Ammon's horn (tissue), 1 donor: ENCODE measurements at places on chromosomes 7 and 10.
A peak's percentile ranks its signal among the peaks of the same experiment; 100 is the strongest.

GRCh38 chr7:5382281-5382892, 41.2 kb downstream of the TNRC18 start:
- DNase-seq, result peak; percentile 45

DNA sequence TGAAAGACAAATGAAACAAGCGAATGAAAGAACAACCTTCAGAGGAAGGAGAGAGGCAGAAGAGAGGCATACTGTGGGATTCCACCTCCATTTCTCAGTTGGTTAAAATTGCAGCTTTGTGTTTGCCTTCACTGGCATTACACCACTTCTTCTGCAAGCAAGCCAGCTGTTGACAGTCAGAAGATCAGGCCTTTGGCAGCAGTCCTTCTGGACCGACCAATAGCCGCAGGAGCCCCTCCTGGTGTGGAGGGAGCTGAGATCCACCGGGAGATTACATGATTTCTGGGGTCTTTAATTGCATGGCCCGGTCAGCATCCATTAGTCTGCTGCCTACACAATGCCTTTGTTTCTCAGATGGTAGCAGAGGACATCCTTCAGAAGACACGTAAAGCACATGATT, 206.7 kb downstream of the ADAM12 start:
- DNase-seq, result no peak

DNA sequence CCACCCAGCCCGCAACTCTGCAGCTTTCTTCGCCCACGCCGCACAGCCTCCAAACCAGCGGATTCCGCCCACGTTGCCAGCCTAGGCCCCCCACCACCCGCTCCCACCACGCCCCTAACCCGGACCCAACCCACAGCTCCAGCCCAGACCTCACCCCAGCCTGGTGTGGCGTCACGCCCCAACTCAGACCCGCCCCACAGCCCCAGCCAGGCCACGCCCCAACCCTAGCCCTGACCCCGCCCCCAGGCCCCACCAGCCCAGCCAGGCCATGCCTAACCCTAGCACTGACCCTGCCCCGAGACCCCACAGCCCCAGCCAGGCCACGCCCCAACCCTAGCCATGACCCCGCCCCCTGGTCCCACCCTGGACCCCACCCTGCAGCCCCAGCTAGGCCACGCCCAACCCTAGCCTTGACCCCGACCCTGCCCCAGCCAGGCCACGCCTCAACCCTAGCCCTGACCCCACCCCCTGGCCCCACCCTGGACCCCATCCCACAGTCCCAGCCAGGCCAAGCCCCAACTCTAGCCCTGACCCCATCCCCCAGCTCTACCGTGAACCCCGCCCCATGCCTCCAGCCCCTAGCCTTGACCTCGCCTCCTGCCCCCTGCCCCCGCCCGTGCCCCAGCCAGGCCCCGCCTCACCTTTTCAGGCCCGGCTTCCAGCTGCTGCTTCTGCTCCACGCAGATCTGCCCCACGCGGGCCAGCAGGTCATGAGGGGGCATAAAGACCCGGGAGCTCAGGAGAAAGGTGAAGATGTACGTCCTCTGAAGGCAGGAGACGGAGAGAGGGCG, 64.0 kb downstream of the RASGEF1A start:
- no peak for DNase-seq

GRCh38 chr10:4170633-4171314, 385.8 kb upstream of the KLF6 start:
- no peak for DNase-seq

- no peak for DNase-seq
These were observed 19.9 kb upstream of the ATOH7 start for GRCh38 chr10:68251625-68252495.

DNA sequence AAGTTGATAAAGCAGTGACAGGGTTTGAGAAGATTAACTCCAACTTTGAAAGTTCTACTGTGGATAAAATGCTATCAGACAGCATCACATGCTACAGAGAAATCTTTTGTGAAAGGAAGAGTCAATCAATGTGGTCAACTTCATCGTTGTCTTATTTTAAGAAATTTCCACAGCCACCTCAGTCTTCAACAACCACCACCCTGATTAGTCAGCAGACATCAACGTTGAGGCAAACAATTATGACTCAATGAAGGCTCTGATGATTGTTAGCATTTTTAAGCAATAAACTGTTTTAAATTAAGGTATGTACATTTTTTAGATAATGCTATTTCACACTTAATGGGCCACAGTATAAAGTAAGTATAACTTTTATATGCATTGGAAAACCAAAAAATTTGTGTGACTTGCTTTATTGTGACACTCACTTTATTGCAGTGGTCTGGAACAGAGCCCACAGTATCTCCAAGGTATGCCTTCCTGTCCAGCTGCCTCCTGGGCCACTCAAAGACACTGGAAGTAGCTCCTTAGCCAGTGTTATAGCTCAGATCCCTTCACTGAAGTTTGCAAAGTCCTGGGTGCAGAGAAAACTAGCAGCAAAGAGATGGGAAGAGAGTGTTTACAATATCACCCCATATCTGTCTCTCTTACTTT, 293.1 kb downstream of the ARHGAP12 start:
- no peak for DNase-seq

GRCh38 chr7:156176039-156176438, 363.8 kb upstream of the SHH start:
- no peak for DNase-seq

- no peak for DNase-seq
These were observed 22.4 kb downstream of the ZFAND2A start for GRCh38 chr7:1137517-1138167.

GRCh38 chr7:30612658-30613265, 18.1 kb downstream of the GARS1 start:
- DNase-seq, result no peak

- DNase-seq, result no peak
These were observed 11.2 kb downstream of the CTBP2 start for GRCh38 chr10:125149036-125149679.

GRCh38 chr7:158561659-158562058, 26.0 kb downstream of the PTPRN2 start:
- DNase-seq, result no peak

GRCh38 chr7:142771353-142771723, 568 bp downstream of the PRSS2 start:
- no peak for DNase-seq

GRCh38 chr10:121070275-121071070, 219.3 kb downstream of the WDR11 start:
- no peak for DNase-seq

GRCh38 chr7:15681186-15681585, 5.3 kb downstream of the MEOX2 start:
- no peak for DNase-seq

DNA sequence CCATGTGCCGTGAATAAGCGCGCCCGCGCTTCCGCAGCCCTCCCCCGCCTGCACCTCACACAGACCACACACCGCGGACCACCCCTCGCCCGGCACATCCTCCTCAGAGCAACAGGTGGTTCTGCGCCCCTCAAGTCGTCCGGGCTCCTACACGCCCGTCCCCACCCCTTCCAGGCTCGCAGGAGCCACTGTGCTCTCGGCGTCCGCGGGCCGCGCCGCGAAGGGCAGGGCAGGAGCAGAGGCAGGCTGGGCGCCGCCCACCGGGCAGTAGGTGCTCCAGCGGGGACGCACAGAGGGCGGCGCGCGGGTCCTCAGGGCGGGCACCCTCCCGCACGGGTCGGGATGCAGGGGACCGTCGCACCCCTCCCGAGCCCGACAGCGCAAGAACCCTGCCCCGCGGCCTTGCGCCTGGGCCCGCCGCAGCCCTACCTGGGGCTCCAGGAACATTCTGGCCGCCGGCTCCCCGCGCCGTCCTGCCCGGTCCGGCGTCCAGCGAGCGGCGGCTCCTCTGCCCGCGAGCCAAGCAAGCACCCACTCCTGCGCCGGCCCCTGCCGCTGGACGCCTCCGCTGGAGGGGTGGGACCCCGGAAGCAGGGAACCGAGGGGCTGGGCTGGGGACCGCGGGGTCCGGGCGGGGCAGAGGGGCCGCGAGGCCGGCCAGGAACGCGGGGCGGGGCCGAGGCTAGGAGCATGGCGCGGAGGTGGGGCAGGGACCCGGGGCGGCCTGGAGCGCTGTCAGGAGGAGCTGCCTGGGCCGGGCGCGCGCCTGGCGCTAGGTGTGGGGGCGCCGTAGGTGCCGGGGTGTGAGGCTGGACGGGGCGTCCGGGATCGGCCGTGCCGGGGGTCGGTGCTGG, 37.4 kb downstream of the RASGEF1A start:
- DNase-seq, result no peak

GRCh38 chr10:77717336-77717735, 79.7 kb upstream of the KCNMA1 start:
- DNase-seq, result no peak

- DNase-seq, result peak; percentile 24
These were observed 98.0 kb downstream of the KAT6B start for GRCh38 chr10:74924251-74924963.

GRCh38 chr7:4154882-4155535, 527.1 kb upstream of the FOXK1 start:
- DNase-seq, result no peak
